ENCODE measurements at places on chromosomes 1 and 21.
A peak's percentile ranks its signal among the peaks of the same experiment; 100 is the strongest.

DNA sequence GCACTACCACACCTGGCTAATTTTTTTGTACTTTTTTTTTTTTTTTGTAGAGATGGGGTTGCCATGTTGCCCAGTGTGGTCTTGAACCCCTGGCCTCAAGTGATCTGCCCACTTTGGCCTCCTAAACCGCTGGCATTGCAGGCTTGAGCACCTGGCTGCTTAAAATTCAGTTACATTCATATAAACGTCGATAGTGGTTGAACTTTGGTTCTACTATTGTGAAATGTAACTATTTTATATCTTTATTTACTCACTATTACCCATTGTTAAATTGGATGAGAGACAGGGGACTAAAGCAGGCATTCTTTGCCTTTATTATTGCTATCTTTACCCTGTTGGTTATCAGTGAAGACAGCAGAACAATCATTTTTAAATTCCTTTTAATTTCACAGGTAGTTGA, 6.2 kb downstream of the SNX27 start:
- DNase-seq = no peak

- peak; percentile 2 for DNase-seq
Observed at GRCh38 chr21:24045775-24046215, 1561.5 kb downstream of the MRPL39 start.

DNA sequence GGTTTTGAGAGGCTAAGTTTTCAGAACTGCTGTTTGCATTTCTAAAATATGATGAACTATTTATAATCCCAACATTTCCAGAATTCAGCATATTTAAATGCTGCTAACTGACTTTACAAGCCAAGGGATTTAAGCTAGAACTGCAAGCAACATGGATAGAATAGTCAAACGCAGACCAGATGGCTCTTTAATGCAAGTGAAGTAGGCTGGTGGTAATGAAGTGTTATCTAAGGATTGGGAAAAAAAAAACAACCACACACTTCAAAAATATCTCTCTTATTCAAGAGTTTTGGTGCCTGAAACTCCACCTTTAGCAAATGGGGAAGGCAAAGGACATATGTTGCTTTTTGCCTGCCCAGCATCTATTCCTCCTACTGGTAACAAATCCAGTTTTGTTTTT, 20.9 kb upstream of the SSX2IP start:
- no peak for DNase-seq

DNA sequence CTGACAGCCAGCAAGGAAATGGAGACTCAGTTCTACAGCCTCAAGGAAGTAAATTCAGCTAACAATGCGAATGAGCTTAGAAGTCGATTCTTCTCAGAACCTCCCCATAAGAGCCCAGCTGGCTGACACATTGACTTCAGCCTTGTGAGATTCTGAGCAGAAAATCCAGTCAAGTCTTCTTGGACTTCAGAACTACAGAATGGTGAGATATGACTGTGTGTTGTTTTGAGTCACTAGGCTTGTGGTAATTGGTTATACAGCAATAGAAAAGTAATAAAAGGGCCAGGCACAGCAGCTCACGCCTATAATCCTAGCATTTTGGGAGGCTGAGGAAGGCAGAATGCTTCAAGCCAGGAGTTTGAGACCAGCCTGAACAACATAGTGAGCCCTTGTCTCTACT, 161.8 kb upstream of the IVNS1ABP start:
- no peak for DNase-seq

- DNase-seq = no peak
Observed at GRCh38 chr1:230140221-230141020, 73.4 kb downstream of the GALNT2 start.

- no peak for DNase-seq
Observed at GRCh38 chr1:244140420-244140819, 89.3 kb downstream of the ZBTB18 start.

DNA sequence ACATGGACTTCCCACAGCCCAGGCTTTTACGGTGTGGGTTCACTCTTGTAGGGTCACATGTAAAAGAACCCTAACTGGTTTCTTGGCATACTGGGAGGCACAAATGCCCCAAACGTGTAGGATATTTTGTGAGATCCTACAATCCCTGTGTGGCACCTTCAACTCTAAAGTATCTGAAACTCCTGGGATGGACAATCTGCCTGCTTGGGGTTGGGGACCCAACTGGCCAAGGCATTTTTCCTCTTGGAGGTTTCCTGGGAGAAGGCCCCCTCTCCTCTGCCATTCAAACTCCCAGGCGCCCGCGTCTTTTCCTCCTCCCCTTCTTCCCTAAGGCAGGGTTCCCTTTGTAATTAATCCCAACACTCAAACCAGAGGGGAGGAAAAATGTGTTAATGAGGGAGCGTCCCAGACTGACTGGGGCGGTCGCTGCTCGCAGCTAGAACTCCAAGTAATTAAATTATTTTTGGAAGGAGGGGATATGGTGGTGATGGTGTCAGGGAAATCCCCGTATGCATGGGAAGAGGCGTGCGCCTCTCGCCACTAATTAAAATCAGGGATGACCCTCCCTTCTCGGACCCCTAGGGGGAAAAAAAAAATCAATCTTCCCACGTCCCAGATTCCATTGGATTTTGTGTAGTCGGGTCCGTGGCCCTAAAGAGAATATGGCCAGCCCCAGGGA, 681 bp upstream of the VANGL2 start:
- no peak for DNase-seq

DNA sequence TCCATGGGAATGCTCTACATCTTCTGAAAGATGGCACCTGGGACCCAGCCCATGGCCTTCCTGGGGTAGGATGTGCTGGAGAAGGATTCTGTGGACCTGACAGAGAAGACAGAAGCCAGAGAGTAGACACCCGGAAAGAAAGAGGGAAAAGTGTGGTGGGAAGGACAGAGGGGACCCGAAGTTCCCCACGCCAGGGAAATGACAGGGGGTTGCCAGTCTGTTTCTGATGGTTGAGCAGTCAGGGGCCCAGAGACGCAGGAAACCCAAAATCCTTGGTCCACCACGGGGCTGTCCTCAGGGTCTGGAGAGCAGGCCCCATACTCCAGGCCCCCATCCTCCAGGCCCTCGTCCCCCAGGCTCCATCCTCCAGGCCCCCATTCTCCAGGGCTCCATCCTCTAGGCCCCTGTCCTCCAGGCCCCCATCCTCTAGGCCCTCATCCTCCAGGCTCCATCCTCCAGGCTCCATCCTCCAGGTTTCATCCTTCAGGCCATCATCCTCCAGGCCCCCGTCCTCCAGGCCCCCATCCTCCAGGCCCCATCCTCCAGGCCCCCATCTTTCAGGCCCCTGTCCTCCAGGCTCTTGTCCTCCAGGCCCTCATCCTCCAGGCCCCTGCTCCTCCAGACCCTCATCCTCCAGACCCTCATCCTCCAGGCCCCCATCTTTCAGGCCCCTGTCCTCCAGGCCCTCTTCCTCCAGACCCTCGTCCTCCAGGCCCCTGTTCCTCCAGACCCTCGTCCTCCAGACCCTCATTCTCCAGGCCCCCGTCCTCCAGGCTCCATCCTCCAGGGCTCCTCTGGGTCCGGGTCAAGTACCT, 1.0 kb upstream of the TFF2 start:
- DNase-seq = no peak

DNA sequence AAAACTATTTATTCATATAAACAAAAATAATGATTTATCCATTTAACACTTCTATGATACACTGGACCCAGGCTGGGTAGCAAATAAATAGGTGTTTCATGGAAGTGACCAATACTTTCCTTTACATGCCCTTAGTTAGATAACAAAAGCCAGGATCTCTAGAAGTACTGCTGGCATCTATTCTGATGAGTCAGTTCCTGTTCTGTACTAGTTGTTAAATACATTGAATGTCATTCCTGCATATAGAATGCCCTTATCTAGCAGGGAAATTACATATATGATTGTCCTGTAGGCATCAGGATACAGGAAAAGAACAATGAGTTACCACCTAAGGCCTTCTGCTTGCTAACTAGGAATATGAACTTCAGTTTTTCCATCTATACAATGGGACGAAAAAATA, 130.8 kb downstream of the HFM1 start:
- DNase-seq = no peak

Data from CD4-positive, alpha-beta T cell treated with Interleukin-10 for 1 hour (primary cell).